Stimulated activated CD4-positive, alpha-beta T cell treated with anti-CD3 and anti-CD28 coated beads, TNF-alpha, amount 100 ng/mL, for 1 hour (primary cell): ENCODE measurements at places on chromosomes 2 and 18.

DNA sequence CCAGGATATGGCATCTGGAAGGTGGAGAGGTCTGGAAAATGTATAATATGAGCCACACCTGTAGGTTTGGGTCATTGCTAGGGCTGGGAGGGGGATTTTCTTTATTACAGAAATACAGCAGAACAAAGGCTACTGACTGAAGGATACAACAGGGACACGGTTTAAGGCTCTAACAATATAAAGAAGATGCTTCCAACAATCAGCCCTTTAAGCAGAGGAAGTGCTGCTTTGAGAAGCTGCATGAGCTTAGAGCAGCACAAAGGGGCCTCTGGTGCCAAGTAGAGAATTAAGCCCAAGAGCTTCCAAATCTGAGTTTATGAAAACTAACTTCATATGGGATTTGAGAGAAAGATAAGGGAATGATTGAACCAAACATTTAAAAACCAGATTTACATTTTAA, 174.5 kb upstream of the RMP24 start:
- DNase-seq = no peak

DNA sequence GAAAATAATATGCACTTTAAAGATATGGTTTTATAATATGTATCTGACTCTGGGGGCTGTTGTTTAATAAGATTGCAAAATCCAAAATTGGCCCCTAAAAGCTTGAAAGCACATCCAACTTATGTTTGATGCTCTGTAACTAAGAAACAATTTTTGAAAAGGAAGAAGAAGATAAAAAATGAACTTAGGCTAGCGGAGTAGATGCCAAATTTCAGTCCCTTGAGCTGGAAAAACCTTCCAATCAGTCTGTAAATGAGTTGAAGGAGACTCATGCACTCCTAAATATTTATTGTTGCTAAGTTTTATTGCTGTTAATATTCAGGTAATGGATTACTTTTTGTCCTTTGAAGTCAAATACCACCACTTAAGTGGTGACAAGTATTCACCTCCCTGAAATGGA, 465.0 kb downstream of the ZEB2 start:
- no peak for DNase-seq

- no peak for DNase-seq
Measured at GRCh38 chr18:57443247-57443646, 8.1 kb downstream of the ONECUT2 start.

DNA sequence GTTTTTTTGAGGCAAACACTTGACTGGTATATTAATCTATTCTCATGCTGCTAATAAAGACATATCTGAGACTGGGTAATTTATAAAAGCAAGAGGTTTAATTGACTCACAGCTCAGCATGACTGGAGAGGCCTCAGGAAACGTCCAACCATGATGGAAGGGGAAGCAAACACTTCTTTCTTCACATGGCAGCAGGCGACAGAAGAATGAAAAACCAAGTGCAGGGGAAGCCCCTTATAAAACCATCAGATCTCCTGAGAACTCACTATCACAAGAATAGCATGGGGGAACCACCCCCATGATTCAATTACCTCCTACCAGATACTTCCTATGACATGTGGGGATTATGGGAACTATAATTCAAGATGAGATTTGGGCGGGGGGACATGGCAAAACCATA, 136.2 kb upstream of the MAPRE2 start:
- DNase-seq = no peak

GRCh38 chr2:86107031-86107430, 996 bp downstream of the PTCD3 start:
- no peak for DNase-seq

GRCh38 chr2:238108423-238109183, 8.5 kb downstream of the ESPNL start:
- DNase-seq = no peak

DNA sequence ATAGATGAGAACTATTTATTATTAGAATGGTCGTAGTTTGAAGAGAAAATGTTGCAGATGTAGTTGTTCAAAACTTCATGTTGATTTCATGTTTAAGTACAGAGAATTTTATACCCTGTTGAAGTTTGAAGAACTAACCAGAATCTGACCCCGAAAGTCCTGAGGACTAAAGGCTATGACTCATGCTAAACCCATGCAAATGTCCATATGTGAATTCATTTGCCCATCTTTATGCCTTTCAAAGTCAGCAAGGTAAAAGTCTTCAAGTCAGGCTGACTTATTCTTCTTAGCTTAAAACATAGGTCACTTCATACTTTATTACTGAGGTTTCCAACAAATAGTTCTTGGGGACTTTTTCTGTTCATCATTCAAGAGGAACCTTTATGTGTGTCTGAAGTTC, 185.5 kb downstream of the CCDC85A start:
- no peak for DNase-seq

DNA sequence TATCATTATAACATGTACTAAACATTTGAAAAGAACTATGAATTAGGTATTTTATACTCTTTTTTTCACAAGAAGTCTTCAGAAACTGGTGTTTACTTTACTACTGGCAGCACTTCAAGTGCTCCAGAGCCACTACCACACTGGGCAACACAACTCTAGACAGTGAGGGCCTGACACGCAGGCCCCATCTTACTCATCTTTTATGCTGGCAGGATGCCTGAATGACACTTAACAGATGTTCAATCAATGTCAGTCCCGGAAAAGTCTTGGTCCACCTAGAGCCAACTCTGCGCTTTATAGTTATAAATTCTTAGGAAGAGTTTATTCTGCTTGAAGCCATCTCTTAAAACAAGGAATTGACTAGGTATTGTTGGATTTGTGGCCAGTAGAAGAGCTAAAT, 8.7 kb upstream of the WIPF1 start:
- no peak for DNase-seq

- no peak for DNase-seq
Measured at GRCh38 chr18:47397671-47398319, 146.3 kb upstream of the SKOR2 start.

DNA sequence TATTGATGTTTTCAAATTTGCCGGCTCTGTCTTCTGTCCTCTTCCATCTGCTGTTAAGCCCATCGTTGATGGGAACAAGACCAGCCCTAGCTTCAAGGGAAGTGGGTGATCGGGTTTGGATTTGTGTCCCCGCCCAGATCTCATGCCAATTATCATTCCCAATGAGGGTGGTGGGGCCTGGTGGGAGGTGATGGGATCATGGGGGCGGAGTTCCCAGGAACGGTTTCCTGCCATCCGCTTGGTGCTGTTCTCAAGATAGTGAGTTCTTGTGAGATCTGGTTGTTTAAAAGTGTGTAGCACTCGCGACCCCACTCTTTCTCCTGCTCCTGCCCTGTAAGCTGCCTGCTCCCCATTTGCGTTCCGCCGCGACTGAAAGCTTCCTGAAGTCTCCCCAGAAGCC, 9.5 kb downstream of the ASB18 start:
- DNase-seq = no peak

GRCh38 chr18:75116809-75117208, 92.1 kb downstream of the PTGR3 start:
- no peak for DNase-seq

GRCh38 chr2:120887320-120887697, 151.6 kb downstream of the GLI2 start:
- no peak for DNase-seq

DNA sequence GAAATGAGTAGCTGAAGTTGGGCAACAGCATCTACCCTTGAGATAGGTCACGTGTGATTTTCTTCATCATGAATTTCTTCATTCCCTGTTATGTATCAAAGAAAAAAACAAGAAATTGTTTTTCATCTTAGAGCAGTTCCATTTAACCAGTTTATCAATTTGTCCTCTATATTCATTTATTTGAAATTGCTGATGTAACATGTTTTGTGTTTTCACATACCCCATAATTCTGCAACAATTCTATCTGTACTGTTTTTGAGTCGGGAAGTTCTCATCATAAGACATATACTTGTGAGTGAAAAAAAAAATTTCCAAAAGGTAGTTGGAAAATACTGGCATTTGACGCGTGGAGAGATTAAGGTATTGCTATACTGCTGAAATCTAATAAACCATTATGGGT, 422.6 kb upstream of the REG3G start:
- DNase-seq = no peak

DNA sequence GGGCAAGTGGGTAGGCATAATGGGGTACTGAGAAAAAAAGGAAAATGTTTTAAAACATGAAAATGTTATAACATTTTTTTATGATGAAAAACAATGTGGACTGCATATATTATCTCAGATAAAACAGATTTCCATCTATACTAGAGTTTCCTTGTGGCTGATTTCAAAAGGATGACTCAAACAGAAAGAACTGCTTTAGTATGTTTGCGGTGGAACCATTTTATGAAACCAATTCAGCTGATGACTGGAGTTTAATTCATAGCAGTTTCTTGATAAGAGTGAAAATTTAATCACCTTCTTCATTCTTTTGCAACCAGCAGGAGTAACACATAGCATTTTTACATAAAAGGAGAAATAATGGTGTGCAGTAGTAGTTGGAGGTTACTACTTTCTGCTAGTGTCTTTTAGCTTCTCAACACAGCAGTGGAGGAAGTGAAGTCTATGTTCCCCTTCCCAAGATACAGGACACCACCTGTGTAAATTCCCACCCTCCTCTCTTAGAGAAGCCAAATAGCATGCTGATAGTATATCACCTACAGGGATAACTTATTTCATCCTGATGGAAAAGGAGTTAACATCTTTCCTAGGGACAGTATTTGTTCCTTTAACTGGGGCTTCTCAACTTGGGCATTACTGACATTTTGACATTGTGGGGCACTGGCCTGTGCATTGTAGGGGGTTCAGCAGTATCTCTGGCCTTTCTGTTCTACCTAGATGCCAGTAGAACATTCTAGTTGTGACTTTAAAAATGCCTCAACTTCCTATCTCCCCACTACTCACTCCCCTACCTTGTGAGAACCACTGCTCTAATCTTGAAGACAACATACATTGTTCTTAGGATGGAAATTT, 29.9 kb downstream of the PELI1 start:
- no peak for DNase-seq

- DNase-seq = no peak
Measured at GRCh38 chr2:27219091-27219490, 1.9 kb downstream of the CAD start.

DNA sequence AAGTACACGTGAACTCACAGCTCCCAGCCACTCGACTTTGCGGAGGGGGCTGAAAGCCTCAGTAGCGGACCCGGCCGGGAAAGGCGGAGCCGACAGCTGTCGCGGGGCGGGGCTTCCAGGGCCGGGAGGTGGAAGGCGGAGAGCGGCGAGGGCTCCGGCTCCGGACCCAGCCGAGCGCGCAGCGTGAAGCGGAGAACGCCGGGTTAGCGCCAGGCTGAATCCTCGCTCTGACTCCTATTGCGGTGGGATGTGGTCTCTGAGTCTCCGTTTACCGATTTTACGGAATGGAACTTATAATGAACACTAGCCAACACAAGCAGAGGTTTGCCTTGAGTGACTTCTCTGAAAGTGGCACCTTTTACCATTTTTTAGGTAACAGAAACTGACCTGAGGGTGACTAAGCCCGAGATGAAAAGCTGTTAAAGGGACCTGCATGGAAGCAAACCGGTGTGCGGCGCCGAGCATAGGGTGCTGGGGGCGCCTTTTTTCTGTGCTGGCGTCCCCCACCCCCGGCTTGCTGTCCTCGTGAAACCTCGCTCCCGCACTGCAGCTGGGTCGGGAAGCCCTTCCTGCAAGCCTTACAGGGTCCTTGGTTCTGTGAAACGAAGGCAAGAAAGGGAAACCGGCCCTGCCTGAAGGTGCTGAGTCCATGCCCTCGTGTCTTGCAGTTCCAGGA, 72.9 kb downstream of the EN1 start:
- DNase-seq = no peak

DNA sequence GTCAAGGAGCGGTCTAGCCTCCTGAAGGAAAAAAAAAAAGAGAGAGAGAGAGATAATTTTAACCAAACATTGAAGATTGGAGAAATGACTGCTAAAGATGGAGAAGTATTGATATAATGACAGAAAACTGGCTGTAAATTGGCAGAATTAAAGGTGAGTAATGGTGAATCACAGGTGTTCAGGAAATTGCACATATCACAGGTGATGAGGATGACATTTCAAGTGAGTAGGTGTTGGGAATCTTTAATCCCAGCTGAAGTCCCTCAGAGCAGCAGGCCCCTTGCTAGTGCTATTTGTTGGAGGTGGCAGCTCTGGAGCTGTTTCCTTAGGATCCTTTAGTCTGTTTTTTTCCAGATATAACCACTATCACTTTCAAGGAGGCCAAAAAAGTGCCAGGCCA, 678.4 kb upstream of the VRK2 start:
- no peak for DNase-seq

- no peak for DNase-seq
Measured at GRCh38 chr2:9076210-9076609, 72.7 kb upstream of the MBOAT2 start.

- DNase-seq = no peak
Measured at GRCh38 chr2:47946593-47946992, 40.3 kb upstream of the FBXO11 start.

GRCh38 chr2:6791682-6792081, 74.0 kb downstream of the CMPK2 start:
- no peak for DNase-seq

- no peak for DNase-seq
Measured at GRCh38 chr2:145316496-145316895, 796.6 kb upstream of the ZEB2 start.

GRCh38 chr2:185201063-185201462, 537.5 kb upstream of the FSIP2 start:
- DNase-seq = no peak

GRCh38 chr18:36843784-36844183, 14.9 kb downstream of the KIAA1328 start:
- no peak for DNase-seq

DNA sequence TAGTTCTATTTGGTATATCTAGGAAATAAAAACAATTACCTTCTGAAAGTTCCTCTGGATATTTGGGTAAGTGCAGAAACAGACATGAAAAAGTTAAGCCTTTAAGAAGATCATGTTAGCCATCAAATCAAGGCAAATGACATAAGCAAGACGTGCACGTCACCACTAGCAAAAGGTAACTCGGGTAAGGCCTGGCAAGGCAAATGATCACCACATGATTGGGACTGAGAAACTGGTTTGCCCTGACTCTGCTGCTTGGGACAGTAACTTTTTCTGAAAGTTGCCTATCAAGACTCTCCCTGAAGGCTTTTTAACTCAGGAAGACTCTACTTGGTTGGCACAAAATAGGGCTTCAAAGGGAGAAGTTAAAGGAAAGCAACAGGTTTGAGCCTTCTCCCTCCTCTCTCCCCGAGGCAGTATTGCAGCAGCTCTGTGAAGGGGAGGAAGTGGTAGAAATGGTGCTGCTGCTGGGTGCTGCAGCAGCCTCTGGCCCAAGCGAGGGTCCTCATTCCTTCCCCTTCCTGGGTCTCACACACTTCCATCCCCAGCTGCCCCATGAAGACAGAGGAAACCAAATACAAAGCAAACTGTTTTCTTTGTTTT, 17.1 kb upstream of the TMEM237 start:
- no peak for DNase-seq

DNA sequence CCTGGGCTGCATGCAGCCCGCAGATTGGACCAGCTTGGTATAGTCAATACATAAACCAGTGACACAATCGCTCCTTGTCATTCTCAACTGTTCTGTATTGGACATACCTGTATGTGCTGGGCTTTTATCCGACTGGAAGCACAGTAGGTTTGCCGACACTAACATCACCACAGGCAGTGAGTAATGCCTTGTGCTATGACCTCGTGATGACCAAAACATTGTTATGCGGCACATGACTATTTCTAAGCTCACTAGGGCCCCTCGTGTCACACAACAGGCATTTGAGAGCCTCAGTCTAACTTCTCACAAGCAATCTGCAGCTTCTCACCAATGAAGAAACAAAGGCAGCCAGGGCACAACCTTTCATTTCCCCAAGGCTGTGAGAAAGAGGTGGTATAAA, 320.8 kb downstream of the AFF3 start:
- no peak for DNase-seq
